Posterior cingulate gyrus (tissue), 11 donors: ENCODE measurements at places on chromosomes 2 and 18.

DNA sequence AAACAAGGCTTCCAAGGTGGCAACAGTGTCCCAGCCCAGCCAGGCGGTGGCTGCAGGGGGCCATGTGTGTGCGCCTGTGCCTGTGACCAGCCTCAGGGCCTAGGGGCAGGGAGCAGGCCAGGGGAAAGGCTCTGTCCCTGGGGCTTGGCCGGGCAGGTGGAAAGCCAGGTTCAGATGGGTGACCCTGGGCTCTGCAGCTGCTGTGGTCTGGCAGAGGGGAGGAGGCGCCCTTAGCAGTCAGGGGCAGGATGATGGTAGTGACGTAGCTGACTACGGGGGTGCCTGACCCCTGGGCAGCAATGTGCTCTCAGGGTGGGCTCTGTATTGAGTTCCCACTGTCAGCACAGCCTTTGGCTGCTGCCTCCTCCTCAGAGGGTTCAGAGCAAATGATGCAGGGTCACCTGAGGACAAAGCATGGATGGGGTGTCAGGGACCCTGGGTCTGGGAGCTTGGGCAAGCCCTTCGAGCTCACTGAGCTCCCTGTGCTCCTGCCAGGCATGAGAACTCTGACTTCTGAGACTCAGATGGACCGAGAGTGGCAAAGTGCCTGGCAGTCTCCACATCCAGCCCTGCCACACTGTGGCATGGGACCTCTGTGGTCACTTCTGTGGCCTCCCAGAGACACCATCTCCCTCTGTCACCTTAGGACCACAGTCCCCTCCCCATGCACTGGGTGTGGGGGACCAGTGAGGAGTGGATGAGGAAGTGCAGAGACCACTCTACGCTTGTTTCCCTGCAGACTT lies 56.6 kb upstream of the ALPP start:
- peak; percentile 61 for DNase-seq

DNA sequence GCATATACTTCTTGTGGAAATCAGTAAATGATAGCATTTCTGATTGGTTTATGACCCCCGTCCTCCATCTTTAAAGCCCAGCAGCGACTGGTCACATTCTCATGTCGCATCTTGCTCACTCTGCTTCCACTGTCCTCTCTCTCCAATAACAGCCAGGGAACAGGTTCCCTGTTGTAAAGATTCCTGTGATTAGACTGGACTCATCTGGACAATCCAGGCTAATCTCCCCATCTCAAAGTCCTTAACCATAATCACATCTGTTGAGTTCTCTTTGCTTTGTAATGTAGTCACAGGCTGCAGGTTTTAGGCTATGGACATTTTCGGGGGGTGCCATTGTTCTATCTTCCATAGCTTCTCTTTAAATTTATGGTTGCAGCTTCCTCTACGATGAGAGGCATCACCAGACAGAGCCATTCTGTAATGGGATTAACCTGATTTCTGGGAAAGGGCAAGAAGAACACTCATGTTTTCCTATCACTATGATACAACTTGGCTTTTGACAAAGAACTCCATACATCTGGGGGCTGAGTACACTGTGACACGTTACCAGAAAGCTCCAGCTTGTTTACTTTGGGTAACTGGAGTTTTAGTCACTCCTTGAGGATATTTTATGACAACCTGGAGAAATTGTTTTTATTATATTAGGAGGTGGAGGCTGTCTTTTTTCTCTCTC lies 159.0 kb downstream of the NYAP2 start:
- DNase-seq, result no peak

DNA sequence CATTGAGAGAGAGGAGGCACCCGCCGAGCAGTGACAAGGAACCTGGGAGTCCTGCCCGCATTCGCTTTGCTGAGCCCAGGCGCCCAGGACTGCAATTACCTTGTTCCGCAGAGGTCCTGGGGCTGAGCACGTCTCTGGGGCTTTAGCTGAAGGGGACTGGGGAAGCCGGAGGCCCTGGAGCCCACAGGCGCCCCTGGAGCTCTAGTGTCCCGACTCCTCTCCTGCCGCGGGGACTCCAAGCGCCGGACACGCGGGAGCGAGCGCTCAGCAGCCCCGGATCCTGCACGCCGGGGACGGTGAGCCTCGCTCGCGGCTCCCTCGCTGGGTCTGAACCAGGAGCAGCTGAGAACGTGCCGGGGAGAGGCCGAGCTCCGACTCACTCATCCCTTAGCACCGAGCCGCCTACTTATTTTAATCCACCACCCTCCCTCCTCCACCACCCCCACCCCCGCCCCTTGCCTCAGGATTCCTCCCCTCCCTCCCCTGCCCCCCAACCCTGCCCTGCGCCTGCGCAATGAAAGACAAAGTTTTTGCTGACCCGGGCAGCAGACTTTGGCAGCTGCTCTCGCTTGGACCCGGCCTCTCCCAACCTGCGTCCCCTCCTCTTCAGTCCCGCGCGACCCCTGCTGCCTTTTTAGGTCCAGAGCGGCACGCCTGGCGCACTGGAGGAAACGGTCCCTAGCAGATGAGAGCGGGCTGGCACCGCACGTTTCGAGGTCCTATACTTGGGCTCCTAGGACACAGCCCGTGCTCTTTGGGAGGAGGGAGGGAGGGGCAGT lies at the start of gene OSR1:
Gene OSR1 (minus strand): TSS at position 382 of the 779 bp plus-strand sequence. CDS start 4,818 bp downstream, outside the sequence.
- DNase-seq, result no peak

- no peak for DNase-seq
These were observed 19.7 kb downstream of the SH3BP4 start for GRCh38 chr2:234971496-234971895.

- no peak for DNase-seq
These were observed 74.9 kb upstream of the PELI1 start for GRCh38 chr2:64219149-64219548.

GRCh38 chr2:178163395-178163794 lies 30.9 kb upstream of the OSBPL6 start:
- no peak for DNase-seq

GRCh38 chr18:23945416-23946079 lies 69.0 kb upstream of the TTC39C start:
- no peak for DNase-seq

DNA sequence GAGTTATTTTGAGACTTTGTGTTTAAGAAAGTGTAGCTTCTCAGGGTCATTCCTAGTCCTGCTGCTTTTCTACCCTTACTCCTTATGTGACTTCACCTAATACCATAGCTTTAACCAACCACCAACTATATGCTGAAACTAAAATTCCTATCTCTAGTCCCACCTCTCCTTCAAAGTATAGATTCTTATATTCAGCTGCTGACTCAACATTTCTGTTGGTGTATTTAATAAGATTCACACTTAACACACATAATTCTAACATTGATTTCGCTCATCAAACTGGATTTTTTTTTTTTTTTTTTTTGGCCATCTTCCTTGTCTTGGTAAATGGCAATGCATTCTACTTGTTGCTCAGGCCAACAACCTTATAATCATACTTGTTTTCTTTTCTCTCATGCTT lies 30.1 kb downstream of the TAF1B start:
- no peak for DNase-seq

- no peak for DNase-seq
These were observed 1963.3 kb upstream of the PIK3C3 start for GRCh38 chr18:39991696-39992265.

DNA sequence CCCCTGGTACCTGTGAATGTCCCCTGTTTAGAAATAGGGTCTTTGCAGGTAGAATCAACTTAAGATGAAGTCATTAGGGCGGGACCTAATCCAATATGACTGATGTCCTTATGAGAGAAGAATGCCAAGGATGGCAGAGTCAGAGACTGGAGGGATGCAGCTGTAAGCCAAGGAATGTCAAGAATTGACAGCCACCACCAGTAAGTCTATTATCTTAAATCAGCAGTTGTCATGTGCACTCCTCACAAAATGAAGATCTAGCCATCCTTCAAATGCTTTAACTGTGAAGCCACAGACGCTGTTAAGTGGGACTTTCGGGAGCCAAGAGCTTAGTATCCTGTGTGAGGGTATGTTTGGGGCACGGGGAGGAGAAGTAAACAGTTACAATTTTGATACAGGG lies 83.2 kb downstream of the ITGA4 start:
- DNase-seq, result no peak

DNA sequence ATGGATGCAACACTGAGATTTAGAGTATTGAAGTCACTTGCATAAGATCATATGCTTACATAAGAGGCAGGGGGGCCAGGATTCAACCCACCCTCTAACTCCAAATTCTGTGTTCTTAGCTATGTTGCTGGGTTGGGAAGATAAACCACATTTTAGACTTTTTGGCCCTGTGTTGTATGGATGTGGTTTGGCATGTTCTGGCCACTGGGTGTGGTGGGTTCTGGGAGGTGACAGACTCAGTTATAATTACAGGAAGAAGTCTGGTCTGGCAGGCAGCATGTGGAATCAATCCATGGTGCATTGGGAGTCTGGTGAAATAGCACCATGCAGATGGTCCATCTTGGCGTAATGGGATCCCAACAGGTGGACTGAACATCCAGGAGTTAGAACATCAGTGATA lies 138.9 kb downstream of the LTBP1 start:
- no peak for DNase-seq

GRCh38 chr2:233498126-233498525 lies 68.5 kb downstream of the USP40 start:
- DNase-seq, result no peak

DNA sequence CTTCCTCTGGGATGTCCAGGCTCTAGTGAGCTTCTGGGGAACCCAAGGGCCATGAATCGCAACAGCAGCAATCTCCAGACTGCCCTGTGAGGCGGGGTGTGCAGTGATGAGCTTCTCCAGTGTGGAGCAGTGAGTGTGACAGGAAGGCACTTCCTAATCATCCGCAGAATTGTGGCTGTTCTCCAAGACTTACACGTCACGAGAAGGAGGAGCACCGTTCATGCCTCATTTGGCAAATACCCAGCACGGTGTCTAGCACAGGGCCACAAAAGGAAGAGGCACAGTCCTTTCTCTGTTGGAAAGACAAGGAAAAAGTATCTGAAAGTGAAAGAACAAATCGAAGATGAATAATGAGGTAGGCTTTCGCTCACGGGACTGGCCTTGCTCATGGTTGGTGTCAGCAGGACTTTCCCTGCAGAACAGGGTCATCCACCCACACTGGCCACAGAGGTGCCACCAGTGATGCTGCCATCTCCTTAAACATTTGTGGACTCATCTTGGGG lies 125.1 kb upstream of the HAAO start:
- DNase-seq, result no peak

DNA sequence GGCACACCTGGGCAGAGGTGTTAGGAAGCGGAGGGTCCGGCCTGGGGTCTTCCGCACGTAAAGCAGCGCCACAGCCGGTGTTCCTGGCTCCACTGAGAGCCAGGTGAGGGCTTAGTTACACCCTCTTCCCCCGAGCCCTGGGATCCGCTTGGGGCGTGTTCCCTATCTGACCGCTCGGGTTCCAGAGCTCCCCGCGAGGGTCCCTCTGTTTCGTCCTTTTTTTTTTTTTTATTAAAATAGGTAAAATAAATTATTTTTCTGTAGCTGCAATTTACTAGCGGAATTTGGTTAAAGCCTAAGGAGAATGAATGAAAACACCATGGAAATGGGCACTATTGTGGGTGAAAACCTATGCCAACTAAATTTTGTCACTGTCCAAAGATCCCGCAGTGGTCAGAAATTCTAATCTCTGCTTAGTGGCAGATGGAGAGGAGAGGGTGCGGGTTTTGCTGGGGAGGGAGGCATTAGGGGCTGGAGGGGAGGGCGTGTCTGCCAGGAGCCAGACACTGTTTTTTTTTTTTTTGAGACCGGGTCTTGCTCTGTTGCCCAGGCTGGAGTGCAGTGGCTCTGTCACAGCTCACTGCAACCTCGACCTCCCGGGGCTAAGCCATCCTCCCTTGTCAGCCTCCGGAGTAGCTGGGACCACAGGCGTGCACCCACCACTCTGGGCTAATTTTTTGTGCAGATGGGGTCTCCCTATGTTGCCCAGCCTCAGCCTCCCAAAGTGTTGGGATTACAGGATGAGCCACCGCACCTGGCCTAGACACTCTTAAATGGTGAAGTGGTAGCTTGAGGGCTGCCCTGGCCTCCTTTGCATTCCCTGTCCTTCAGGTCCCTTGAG lies 834 bp downstream of the PDCL3 start:
- no peak for DNase-seq

GRCh38 chr2:18123577-18123976 lies 245.1 kb downstream of the KCNS3 start:
- no peak for DNase-seq

DNA sequence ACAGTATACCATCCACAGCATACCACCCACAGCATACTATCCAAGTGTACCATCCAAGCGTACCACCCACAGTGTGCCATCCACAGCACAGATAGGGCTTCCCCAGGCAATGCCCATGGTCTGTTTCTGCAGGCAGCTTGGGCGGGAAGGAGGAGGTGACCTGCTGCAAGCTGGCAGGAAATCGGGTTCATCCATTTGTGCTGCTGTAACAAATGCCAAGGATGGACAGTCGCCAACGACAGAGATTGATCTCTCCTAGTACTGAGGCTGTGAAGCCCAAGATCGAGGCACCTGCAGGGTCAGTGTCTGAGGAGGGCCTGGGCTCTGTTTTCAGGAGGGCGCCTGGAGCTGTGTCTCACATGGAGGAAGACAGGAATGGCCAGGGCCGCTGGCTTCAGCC lies 93.6 kb upstream of the SNTG2 start:
- DNase-seq, result no peak

- no peak for DNase-seq
These were observed 13.2 kb upstream of the MYO1B start for GRCh38 chr2:191231995-191232394.

DNA sequence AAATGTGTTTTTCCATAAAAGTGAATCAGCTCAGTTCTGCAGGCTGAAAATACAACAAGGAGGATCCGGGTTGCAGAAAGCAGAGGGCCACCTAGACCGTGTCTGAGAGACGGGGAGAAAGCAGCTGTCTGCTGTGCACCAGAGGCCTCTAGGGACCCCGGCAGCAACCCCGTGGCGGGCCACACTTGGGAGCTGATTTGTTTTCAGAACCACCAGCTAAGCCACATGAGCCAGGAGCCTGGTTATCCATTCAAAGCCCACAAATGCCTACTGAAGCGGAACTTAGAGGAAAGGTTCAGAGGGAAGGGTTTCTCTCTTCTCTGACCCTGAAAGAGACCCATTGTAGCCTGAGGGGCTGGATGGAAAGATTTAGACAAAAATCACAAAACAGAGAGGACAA lies 28.4 kb upstream of the ID2 start:
- DNase-seq, result no peak

GRCh38 chr2:27807476-27807875 lies 36.0 kb downstream of the MRPL33 start:
- DNase-seq, result no peak

- no peak for DNase-seq
These were observed 26.5 kb downstream of the ACVR1 start for GRCh38 chr2:157849591-157849990.
